ENCODE measurements at places on chromosomes 3 and 15. TPM values are rescaled to one million over a fixed set of nuclear protein-coding genes. Genes with fewer than 3 reads are reported as not detected.

CHRNA3 gene
- total RNA-seq = not detected

GABRR3 gene
- not detected for total RNA-seq

DLL4 gene
- total RNA-seq = 0.31 TPM

SIN3A gene
- total RNA-seq = 25.6 TPM

LRRIQ4 gene
- not detected for total RNA-seq

ALG3 gene
- total RNA-seq = 146 TPM

PAQR9 gene
- not detected for total RNA-seq
